ENCODE measurements at places on chromosomes 16 and 17.

GRCh38 chr17:57925361-57925990 is 29.7 kb downstream of the CUEDC1 start:
- peaks cover 23% of the 10 kb centered on the region for H3K27me3 ChIP-seq
- no peak overlapping the region for H3K4me3 ChIP-seq
- no peaks in the 10 kb centered on the region for H3K4me1 ChIP-seq
- H3K27ac ChIP-seq = no peak overlapping the region
- H3K36me3 ChIP-seq = no peaks in the 10 kb centered on the region
- no peak for DNase-seq

- no peak within 1 kb of the TSS for H3K4me3 ChIP-seq
- no peak within 1 kb of the TSS for H3K27ac ChIP-seq
- no peaks in the 10 kb centered on the region for H3K36me3 ChIP-seq
Measured at GRCh38 chr17:35879773-35880654, at the start of gene CCL5. Gene CCL5, minus strand, starts transcription at chr17:35880360.

DNA sequence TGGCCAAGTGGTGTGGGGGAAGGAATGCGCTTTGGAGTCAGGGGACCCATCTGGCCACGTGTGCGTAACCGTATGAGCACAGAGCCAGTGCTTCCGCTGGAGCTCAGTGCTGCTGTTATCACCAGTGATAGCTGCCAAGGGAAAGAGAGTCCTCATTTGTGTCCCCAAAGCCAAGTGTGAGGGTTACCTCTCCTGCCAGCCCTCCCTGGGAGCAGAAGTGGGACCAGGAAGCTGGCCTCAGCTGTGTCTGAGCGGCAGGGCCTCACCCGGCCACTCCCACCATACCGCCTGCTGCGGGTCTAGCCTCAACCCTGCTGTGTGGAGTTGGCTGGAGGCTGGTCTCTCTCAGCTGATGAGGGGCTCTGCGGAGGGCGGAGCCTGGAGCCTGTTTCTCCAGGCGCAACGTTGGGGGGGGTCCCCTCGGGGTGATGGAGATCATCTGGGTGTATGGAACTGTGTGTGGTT is 44.5 kb downstream of the MEAK7 start:
- no peak overlapping the region for H3K27ac ChIP-seq
- no peak for DNase-seq
- H3K36me3 ChIP-seq = no peaks in the 10 kb centered on the region
- H3K4me3 ChIP-seq = no peak overlapping the region

DNA sequence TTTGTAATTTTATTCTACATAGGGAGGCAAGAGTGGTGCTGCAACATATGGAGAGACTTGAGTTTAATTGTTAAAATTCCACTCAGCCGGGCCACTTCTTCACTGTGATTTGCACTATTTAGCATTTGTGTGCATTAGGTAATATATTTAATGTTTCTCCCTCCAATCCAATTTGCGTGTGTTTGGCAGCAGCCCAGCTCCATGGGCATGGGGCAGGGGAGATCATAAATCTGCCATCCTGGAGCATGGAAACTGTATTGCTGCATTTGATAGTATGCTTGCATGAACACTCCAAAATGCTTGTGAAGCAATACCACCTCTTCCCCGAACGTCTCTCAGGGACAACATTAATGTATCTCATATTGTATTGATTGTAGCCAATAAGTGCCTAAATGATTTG is 339.1 kb upstream of the RBFOX1 start:
- H3K27me3 ChIP-seq = no peaks in the 10 kb centered on the region
- no peaks in the 10 kb centered on the region for H3K36me3 ChIP-seq
- H3K27ac ChIP-seq = no peak overlapping the region
- H3K4me3 ChIP-seq = no peak overlapping the region

GRCh38 chr17:20009302-20010098 is at the start of gene SPECC1:
Gene SPECC1, plus strand, starts transcription at chr17:20009359. Its CDS starts 87,293 bp downstream, at chr17:20096652.
- H3K4me1 ChIP-seq = peaks cover 16% of the 10 kb centered on the region

- H3K27me3 ChIP-seq = no peaks in the 10 kb centered on the region
- H3K4me3 ChIP-seq = no peak overlapping the region
- H3K27ac ChIP-seq = no peak overlapping the region
- no peaks in the 10 kb centered on the region for H3K4me1 ChIP-seq
- no peak for DNase-seq
Measured at GRCh38 chr17:31572341-31572740, 180.9 kb downstream of the RAB11FIP4 start.

All from DND-41 (cell line).